Stimulated activated CD4-positive, alpha-beta T cell treated with anti-CD3 and anti-CD28 coated beads, Interleukin-1b, Interleukin-23, amount 100 ng/mL, for 48 hours (primary cell): ENCODE measurements at places on chromosomes 4 and X.
A peak's percentile ranks its signal among the peaks of the same experiment; 100 is the strongest.

DNA sequence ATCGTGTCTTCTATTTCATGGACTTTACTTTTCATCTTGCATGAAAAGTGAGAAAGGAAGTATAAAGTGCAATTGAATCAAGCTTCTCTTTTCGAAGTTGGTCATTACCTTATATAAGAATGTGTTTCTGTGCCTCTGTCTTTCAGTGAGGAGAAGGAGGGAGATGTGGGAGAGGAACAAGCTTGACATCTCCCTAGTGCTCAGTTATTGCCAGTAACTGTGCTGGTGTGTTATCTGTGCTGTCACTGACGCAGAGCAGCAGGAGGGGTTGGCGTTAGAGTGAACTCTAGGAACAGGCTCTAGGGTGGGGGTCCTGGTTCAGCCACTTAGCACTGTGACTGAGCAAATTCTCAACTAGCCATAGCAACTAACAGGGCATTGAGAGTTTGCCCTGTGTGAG is 34.0 kb upstream of the TBC1D9 start:
- DNase-seq: no peak

GRCh38 chr4:152148057-152148456 is 387.2 kb upstream of the GATB start:
- DNase-seq: no peak

DNA sequence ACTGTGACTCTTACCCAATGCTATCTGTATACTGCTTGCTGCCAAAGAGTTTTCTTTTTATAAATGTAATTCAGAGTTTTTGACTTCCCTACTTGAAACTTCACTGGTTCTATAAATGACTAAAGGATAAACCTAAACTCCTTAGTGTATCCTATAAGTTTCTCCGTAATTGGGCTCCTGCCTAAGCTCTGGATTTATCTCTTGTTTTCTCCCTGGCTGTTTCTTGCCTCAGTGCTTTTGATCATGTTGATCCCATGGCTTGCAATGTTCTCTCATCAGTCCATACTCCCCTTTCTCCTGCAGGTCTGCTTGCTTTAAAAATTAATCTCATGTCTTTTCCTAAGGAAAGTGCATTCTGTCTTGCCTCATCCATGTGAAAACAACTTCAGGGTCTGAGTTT is 1543.1 kb upstream of the IGFBP7 start:
- no peak for DNase-seq

GRCh38 chrX:137574784-137575293 is 8.9 kb downstream of the ZIC3 start:
- no peak for DNase-seq

GRCh38 chrX:75623535-75623934 is 100.7 kb upstream of the ZDHHC15 start:
- DNase-seq: no peak

DNA sequence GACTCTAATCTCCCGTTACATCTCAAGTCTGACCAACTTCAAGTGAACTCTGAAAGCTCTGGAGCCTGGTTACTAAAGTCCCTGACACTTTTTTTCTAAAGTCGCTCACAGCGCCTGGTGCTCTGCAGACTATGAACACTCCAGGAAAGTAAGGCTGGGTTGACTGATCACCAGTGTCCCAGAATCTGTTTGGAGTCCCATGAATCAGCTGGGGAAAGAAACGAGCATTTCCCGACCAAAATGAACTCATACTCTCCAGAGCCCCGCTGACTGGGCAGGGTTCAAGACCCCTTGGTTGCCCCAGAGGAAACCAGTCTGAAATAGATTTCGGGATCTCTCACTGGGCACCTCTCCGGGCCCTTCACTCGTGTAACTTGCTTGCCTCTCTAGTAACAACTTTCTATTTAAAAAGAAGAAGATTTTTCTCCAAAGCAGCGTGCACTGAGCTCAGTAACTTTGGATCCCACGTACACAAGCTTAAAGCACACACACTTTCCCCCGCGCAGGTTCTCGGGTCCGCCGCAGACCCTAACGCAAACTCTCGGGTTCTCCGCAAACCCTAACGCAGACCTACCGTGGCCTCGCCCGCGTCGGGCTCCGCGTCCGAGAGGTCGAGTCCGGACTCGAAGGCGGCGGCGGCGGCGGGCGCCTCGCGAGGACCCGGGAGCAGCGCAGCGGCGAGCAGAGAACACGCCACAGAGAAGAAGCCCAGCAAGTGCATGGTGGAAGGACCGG is 964 bp downstream of the VEGFC start:
- DNase-seq: no peak

DNA sequence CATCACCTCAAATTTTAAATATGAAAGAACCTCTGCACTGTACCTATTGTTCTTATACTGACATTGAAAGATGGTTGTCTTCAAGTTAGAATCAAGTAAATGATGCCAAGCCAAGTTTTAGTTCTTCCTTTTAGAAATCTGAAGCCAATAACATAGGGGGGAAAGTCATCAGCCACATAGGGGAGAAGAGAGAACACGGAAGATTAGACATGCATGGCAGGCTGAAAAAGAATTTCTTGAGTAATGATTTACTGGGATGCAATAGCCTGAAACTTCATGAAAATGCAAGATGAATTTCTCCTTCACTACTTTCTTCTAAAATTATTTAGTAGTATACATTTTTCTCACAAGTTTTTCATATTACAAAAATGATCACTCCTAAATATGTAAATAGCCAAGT is 13.6 kb upstream of the EPGN start:
- no peak for DNase-seq

- no peak for DNase-seq
These were observed 60.6 kb downstream of the CHRDL1 start for GRCh38 chrX:110734894-110735541.

DNA sequence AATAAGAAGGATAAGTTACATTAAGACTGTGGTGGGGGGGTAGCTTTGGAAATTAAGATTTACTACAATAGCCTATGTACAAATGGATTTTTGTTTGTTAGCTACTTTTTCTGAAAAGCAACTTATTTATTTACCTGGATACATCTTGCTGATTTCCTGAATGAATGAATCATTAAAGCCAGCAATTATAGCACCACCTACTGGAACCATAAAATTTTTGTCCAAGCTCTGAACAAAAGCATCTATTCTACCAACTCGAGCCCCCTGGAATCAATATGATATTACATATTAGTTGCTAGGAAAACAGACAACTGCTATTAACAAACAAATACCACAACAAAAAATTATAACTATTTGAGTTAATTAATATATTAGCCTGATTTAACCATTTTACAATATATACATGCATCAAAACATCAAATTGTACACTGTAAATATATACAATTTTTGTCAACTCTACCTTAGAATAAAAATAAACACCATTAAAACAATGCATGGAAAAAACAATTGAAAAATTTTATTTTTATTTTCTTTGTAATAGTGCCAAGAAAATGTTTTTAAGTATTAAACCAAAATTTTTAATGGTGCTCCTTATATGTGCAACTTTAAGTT is 15.3 kb downstream of the SEPSECS start:
- no peak for DNase-seq

DNA sequence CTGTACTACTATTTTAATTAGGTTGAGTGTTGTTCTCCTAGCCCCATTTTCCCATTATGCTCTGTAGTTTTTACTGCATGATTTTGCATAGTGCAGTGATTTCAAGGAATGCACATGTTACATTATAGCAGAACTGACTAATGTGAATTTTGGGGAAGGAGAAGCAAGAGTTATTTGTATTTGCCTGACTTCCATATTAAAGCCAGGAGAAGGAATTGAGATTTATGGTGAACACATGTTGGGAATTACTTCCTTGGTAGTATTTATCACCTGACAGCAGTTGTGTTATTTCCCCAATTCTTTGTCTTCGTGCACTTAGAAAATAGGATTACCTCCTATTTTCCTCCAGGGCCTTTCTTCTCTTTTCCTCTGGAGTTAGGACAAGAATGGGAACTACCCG is 3.2 kb downstream of the TMEM144 start:
- no peak for DNase-seq

GRCh38 chrX:72122621-72123337 is 8.9 kb downstream of the RTL5 start:
- no peak for DNase-seq

- peak; percentile 52 for DNase-seq
These were observed 36.1 kb upstream of the IQSEC2 start for GRCh38 chrX:53317365-53318069.

DNA sequence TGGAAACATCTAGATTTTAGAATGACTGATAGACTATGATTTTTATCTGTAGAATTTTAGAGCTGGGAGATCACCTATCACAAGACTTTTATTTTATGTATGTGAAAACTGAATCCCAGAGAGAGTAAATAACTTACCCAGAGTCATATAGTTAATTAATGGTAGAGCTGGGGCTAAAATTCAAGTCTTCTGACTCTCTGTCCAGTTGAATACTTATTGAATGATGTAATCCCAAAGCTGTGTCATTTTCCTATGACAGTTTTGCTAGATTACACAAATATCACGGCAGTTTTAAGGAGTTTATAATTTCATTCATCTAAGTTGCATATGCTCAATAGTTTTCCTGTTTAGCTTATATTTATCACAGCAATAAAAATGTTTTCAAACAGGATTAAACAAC is 6.7 kb downstream of the NRK start:
- DNase-seq: no peak

DNA sequence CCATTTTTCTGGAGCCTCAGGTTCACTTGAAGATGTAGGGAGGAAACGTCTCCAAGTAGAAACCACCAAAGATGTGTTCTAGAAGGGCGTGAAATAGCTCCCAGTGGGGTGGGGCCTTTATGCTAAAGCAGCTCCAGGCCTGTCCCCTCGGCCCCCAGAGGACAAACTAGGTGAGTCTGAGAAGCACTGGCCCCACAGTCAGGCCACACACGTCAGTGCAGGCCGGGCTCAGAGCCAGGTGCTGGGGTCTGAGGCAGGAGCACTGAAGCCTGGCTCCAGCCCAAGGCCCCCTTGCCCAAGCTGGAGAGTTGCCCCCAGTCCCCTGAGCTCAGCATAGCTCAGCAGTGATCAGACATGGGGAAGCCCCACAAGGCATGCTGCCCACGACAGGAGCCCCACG is 95.4 kb upstream of the PSAPL1 start:
- no peak for DNase-seq

- DNase-seq: no peak
These were observed 90.7 kb downstream of the CLDN22 start for GRCh38 chr4:183229397-183229796.
